Progenitor cell of endocrine pancreas (in vitro differentiated cells): ENCODE measurements at places on chromosomes 2 and 18.

DNA sequence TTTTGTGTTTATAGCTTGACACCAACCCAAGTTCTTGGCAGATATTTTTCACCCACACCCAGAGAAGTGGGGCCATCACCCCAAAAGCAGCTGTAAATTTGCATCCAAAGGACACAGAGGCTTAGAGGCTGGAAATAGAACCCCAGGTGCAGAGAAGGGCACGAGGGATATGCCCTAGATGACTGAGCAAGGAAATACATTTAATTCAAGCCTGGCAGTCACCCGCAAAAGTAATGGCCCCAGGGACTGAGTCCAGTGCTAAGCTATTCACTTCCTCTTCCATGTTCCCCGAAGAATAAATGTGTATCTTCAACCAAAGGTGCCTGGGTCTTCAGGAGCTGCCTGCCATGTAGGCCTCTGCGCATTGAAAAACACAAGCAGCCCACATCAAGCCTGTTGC, 14.0 kb upstream of the REG3G start:
- no peak for DNase-seq

- DNase-seq = peak; percentile 72
These were observed 1.6 kb upstream of the MYL12A start for GRCh38 chr18:3245853-3246634.

DNA sequence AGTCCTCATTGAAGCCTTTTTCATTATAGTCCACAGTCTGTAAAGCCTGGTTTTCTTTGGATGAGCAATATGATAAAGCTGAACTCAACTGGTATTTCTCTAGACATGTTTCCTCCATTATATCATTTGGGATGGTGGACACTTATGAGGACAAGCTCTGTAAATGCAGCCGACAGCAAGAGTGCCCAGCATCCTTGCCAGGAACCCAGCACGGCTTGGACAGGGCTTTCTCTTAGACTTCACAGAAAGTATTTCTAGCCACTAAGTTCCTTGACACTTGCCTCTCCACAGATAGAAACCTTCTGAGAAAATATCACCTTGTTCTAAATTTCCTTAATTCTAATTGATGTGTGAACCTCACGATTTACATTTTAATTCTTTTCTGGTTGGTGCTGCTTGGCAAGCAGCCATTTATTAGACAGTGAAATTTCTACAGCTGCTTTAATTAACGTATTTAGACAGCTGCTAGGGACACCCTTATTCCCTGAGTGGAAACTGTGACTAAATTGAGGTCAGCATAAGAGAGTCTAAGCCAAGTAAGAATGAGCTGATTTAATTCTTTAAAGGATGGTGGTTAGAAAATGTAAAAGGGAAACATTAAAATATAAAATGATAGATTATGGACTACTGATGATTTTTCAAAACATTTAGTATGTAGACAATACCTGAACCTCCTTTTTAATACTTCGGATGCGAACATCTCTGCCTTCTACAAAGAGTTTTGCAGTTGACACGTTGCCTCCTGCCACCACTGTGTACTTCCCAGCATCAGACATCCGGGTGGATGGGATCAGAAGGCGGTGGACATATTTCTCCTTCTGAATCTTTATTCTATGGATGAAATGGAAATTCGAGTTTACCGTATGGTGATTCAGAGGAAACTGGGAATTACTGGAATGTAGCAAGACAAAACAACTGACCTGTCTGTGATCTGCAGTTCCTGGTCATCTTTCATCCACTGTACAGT, 39.8 kb downstream of the TTN start:
- DNase-seq = no peak

- no peak for DNase-seq
These were observed 1.5 kb downstream of the MALL start for GRCh38 chr2:110113961-110114591.

DNA sequence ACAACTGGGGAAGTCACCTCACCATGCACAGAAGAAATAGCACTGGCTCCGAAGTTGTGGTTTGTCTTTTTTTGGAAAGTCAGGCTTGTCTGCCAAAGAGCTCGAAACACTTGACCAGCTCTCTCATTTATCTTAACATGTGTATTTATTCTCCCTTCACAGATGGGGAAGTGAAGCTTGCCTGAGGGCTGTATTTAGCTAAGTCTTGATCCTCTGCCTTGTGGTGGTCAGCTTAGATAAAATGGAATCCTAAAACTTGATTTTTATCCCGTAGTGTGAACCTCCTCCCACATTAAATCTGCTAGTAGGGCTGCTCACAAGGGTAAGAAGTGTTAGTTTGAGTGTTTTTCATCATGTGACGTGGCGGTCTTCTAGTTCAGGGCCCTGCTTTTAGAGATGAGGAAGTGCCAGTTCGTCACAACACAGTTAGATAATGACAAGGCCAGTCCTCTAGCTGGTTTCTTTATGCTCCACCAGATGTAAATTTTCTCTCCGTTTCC, 89.7 kb downstream of the TMEM247 start:
- no peak for DNase-seq

- DNase-seq = no peak
These were observed 60.7 kb downstream of the ADI1 start for GRCh38 chr2:3458396-3459184.

GRCh38 chr2:6948677-6949351, 31.6 kb downstream of the RNF144A start:
- no peak for DNase-seq

- DNase-seq = no peak
These were observed 276.6 kb downstream of the ZNF521 start for GRCh38 chr18:25075331-25075730.

DNA sequence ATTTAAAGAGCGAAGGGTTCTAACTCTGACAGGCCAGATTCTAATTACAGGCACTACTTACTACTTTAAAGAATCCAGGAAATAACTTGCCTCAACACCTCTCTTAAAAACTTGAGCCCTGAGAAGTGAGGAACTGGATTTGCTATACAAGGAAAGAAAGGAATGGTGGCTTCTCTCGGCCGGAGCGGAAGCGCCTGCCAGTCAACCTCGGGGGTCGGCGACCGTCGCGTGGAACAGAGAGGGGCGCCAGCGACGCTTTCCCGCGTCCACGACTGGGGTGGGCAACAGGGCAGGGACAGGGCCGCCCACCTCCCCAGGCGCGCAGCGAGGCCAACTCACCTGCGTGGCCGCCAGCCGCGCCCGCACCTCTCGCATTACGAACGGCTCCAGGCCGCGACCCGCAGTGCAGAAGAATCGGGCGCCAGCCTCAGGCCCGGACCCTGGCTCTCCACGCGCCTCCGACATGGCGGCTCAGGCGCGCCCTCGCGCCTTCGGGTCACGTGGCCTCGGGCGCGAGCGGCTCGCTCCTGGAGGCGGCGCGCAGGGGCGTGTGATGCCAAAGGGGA, at the start of gene THUMPD2:
Gene THUMPD2 (minus strand): TSS at position 484 of the 566 bp plus-strand sequence. CDS start 19 bp downstream, at position 465.
- DNase-seq = peak; percentile 58

GRCh38 chr18:44180683-44181082, 500.0 kb upstream of the SETBP1 start:
- no peak for DNase-seq

- DNase-seq = no peak
These were observed 776 bp downstream of the MOGS start for GRCh38 chr2:74464406-74464805.

DNA sequence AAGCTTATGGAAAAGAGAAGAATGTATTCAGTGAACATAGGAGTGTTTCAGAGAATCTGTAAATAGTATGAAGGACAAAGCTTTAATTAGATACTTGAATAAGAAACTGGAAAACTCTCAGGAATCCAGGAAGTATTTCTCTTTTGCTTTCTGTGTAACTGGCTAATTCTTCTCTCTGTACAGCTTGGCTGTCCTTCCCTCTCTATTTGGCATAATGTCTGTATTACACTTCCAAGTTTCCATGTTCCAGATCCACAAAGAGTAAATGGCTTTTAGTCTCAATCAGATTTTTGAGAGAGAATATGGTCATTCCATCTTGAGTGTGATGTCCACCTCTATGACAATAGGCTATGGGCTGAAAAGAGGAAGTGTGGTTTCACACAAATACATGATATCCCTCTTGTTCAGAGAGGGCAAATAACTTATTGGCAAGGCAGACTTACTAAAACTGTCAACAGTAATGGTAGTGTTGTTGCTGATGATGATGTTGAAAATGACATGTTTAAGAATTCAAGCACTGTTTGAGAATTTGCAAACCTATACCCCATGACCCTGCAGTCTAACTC, 129.2 kb upstream of the ERBB4 start:
- no peak for DNase-seq

DNA sequence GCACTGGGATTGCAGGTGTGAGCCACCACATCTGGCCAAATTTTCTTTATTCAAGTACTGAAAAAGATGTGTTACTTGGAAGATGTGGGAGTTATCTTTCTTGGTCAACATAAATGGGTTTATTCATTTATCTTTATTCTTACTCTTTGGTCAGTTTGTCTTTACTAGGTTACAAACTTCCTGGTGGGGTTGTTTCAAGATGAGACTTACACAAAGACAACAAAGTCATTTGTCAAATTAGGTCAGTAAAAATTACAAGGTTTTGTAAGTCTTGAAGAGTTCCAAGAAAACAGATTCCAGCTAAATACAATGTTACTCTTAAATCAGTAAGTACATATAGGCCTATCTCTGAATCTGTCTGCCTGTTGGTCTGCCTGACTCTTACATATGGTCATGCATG, 48.9 kb downstream of the DARS1 start:
- DNase-seq = no peak

- no peak for DNase-seq
These were observed 164.0 kb upstream of the SIX3 start for GRCh38 chr2:44777537-44777936.

DNA sequence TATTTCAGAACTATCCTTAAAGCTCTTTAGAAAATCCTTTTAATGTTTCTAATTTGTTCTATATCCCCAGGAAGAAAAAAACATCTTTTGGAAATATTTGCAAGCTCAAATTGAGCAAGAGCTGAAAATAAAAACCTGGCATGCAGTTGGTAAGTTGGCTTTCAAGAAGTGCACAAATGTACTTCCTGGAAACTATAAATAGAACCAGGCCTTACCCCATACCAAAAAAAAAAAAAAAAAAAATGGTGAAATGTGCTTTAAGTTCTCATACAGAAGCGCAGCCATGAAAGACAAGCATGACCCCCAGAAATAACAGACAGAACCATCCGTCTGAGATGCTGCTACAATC, 178.5 kb downstream of the HDAC4 start:
- DNase-seq = no peak

GRCh38 chr18:22098563-22098989, 70.8 kb upstream of the GATA6 start:
- no peak for DNase-seq

DNA sequence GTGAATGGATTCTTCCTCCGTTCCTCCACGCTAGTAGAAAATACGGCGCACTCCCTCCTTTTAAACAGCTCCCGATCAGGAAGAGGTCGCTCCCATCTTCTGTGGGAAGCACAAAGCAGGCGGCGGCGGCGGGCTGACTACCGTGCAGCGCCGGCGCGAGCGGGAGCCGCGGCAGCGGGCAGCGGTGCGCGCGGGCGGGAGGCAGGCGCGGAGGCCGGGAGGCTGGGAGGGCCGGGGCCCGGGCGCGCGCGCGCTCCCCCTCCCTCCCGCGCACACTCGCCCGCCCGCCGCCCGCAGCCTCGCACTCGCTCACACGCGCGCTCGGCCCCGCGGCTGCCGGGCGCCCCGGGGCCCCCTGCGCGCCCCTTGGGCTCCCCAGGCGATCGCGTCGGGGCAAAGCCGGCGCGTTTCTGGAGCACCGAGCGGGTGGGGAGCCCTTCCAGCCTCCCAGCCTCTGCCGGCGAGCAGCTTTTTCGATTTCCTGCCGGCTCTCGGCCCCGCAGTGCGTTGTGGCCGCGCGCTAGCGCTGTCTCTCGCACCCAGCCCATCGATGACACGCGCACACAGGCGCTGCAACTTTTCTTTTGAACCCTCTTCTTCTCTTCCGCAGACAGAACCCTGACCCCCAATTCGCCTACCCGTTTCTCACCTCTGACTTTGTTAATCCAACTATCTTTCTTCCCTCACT, at the start of gene SLC8A1:
Gene SLC8A1 (minus strand): TSS at position 173 of the 688 bp plus-strand sequence.
- DNase-seq = peak; percentile 10

DNA sequence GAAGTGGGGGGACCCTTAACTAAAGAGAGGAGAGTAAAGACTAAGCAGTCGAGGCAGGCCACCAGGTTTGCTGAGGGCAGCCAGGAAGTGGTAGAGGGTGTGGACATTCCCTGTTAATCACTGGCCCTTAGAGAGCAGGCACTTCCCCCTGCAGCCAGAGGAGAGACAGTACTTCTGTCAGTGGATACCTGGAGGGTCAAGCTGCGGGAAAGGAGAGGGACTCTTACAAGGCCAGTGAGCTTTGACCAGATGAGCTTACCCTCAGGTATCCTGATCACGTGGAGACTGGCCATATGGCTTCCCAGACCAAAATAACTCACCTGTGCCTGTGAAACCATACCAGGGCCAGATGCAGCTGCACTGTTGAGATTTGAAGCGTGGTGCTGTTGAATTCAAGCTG, 28.6 kb downstream of the ITGA6 start:
- DNase-seq = no peak

GRCh38 chr18:4146797-4147196, 308.3 kb downstream of the DLGAP1 start:
- DNase-seq = no peak

- DNase-seq = no peak
These were observed 202.7 kb downstream of the NYAP2 start for GRCh38 chr2:225602205-225602604.

- DNase-seq = no peak
These were observed 110.6 kb upstream of the SIX2 start for GRCh38 chr2:45119855-45120254.

GRCh38 chr2:101253013-101253702, 472 bp downstream of the CNOT11 start:
- peak; percentile 48 for DNase-seq

DNA sequence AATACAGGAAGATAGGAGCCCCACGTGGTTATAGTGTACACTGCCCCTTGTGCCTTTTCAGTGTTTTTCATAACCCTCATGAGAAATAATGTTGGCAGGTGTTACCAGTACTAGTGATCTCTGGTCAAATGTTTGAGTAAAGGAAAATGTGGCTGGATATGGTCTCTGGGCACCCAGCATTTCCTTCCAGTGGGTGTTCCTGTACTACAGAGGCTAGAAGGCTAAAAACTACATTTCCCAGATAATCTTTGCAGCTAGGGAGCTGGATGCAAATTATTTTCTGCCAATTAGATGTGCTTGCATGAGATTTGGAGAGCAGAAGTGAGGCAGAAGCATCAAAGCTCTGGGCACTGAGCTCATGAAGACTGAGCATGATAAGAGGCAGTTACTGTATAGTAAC, 45.1 kb downstream of the KIAA2012 start:
- no peak for DNase-seq

GRCh38 chr2:127087791-127088495, 19.0 kb downstream of the BIN1 start:
- DNase-seq = no peak
